ENCODE measurements at places on chromosomes 3 and 15.

GRCh38 chr3:173976281-173976680, 578.7 kb downstream of the NLGN1 start:
- DNase-seq: no peak

DNA sequence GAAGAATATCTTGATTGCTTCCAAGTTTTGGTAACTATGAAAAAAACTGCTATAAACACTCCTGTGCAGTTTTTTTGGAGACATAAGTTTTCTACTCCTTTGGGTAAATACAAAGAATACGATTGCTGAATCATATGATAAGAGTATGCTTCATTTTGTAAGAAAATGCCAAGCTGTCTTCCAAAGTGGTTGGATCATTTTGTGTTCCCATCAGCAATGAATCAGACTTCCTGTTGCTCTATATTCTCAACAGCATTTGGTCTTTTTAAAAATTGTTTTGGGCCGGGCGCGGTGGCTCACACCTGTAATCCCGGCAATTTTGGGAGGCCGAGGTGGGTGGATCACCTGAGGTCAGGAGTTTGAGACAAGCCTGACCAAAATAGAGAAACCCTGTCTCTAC, 14.5 kb downstream of the BTD start:
- peak; percentile 83 for DNase-seq

- DNase-seq: peak; percentile 48
Observed at GRCh38 chr3:8793242-8793641, 23.8 kb upstream of the OXTR start.

GRCh38 chr15:84721371-84721770, 5.4 kb upstream of the SEC11A start:
- DNase-seq: no peak

DNA sequence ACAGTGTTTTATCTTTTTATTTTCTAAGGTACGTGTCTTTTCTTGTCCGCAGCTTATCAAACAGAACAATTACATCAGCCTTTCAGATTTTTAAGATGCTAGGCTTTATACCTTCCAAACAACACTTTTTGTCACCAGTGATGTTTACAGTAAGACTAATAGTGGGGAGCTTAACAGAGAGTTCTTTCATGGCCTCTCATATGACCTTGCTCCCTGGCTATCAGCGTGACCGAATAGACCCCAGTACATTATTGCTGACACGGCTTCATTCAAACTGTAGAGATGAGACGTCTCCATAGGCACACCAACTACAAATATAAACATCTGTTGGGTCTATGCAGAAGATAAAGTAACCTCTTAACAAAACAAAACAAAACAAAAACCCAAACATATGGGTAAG, 477.6 kb upstream of the KCNMB2 start:
- DNase-seq: peak; percentile 22

DNA sequence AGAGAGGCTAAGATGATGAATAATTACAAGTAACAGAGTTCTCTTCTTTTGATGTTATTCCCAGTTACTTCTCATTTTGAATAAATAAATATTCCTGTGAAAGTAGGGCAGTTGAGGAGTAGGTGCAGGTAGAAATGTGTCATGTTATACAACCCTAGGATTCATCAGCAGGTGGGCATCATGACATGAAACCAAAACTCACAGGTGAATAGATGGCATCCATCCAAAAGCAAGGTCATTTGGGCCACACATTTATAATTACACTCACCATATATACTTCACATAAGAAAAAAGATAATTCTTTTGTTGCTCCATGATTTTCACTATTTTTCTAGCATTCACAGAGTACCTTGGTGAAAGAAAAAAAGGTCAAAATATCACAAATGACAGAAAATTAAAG, 273.6 kb downstream of the ZBBX start:
- DNase-seq: no peak

DNA sequence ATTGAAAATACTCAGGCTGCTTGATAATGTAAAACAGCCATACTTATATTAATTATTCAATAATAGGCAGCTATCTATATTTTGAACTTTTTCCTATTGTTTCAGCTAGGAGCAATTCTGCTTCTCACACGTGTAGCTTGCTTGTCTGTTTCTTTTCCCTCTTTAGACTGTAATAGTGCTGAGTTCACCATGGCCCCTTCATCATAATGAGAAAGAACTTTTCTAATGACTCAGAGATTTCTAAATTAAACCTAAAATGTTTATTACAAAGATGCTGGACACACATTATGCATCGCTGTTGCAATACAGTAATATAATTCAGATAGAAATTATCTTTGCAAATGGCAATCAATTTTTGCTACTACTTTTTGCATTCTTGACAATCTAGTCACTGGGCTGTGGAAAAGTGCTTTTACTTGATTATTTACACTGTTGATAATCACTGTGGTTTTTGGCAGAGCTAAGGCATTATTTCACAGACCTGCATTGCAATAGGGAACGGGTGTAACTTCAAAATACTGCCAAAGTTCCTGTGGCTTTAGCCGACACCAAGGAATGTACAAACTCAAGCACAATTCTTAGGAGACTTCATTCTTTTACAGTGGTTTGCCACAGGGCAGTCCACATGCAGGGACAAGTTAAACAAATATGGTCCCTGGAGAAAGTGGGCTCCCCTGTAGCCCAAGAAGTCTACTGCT, 281.0 kb upstream of the TBL1XR1 start:
- DNase-seq: peak; percentile 100

DNA sequence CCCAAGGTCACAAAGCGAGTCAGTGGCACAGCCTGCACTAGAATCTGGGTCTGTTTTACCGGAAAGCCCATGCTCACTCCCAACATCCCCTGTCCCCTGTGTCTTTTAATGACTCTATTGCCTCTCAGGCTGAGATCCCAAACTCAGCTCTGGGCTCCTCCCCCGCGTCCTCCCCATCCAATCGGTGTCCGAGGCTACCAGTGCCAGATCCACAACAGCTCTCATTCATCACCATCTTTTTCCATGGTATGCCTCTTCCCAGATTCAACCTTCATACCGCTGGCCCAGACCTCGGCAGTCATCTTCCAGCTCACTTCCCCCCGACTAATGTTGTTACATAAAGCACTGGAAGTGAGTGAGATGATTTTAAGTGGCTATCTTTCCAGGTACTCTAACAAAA, 16.1 kb upstream of the KY start:
- no peak for DNase-seq

Measured in choroid plexus epithelial cell (primary cell).